Tibial nerve (tissue), 4 donors: ENCODE measurements at places on chromosomes 2 and 18. TPM values are rescaled to one million over a fixed set of nuclear protein-coding genes. Genes with fewer than 3 reads are reported as not detected.

DNA sequence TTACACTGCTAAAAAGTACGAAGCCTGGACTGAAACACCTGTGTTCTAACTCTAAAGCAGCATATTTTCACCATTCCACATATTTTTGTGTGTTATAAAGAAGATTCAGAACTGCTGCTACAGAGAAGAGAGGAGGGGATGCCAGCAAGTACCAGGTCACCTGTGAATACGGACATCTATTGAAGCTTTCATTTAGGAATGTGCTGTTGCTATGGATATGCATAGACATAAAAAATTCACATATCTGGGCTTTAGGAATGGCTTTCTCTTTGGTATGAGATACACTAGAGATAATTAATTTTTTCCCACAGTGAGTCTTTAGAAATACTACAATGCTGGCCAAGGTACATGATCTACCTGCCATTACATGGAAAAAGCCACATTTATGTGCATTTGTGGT, 238.5 kb downstream of the WDR7 start:
- no peak for DNase-seq

GRCh38 chr2:73301636-73302035, 8.3 kb upstream of the EGR4 start:
- DNase-seq, result no peak

Gene PJVK
- total RNA-seq, result 9.6 TPM

Gene CACNB4
- total RNA-seq, result 4.2 TPM

- no peak for DNase-seq
These were observed 513.9 kb upstream of the NETO1 start for GRCh38 chr18:73381699-73382036.

DNA sequence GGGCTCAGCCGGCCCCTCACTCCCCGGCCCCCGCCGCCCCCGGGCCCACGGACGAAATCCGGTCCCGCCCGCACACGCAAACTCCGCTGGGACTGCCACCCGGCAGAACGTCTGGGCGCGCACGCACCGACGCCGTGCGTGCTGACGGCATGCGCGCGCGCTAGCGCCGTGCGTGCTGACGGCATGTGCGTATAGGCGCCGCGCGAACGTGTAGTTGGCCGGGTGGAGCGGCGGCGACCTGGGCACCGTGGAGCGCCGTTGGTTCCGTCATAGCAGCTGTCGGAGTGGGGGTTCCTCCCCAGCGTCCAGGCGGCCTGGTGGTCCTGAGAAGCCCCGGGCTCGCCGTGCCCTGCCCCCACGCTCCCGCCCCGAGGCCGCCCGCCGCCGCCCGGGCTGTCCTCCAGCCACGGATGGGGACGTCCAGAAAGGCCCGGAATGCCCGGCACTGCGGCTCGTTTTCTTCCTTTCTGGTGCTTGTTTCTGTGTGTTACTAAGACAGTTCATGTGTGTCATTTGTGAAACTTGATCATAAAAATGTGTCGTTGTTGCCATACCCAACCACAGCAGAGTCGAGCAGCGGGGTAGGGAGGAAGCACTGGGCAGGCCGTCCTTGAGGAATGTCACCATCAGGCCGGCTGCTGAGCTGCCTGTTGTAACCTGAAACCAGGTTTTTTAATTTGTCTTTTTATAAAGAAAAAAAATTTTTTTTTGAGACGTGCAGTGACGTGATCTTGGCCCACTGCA, at the start of gene TXNL4A:
TSS of gene TXNL4A (minus strand) at position 113 of the 744 bp plus-strand sequence. CDS start 171 bp downstream, outside the sequence.
- peak; percentile 69 for DNase-seq

DNA sequence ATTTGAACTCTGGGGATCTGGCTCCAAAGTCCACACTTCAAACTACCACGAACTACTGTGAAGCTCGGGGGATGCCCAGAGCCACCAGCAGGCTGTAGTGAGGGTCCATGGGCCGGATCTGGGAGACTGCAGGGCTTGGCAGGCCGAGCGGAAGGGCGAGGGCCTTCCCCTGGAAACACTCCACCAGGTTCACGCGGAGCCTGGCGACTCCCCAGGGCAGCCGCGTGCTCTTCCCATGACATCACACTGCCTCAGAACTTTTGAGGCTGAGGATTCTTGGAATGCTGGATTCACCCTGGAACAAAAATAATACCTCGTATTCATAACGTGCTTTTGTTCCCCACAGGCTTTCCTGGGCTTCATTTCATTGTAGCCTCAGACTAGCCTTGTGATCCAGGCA, 201.0 kb downstream of the SMAD7 start:
- DNase-seq, result peak; percentile 53

DNA sequence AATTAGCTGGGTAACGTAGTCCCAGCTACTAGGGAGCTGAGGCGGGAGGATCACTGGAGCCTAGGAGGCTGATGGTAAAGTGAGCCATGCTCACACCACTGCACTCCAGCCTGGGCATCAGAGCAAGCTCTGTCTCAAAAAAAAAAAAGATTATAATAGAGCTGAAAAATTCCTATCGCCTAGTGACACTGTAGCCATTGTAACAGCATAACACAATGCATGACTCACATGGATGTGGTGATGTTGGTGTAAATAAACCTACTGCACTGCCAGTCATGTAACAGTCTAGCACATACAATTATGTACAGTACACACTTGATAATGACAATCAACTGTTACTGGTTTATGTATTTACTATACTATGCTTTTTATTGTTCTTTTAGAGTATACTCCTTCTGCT, 39.6 kb downstream of the MGAT4A start:
- no peak for DNase-seq

- no peak for DNase-seq
These were observed 57.1 kb upstream of the RNF152 start for GRCh38 chr18:61949946-61950345.

DNA sequence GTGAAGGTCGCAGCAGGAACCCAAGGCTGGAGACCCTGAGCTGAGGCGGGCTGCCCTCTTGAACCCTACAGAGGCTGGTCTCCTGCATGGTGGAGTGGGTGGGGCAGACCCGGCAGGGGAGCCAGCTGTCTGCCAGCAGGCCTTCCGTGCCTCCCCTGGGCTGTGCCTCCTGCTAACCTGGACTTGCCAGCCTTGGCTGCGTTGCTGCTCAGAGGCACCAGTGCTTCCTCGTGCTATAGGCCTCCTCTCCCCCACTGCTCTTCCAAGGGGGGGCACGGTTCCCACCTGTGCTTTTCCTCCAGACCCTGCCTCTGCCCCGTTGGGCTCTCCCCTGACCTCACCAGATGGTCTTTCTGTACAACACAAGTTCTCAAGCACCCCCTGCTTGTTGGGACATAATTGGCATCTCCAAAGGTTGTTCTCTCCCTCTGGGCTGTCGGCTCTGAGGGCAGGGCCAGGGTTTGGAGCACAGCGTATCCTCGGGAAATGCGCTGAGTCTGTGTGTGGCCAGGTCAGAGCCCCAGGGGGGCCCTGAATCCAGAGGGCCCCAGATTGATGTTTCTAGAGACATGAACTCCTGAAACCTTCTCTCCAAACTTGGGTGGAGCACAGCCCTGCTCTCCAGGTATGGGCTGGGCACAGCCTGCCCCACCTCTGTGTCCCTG, 6.7 kb downstream of the ARHGEF4 start:
- no peak for DNase-seq

Gene UGT1A7
- total RNA-seq, result not detected

GRCh38 chr2:17757321-17757720, 3.4 kb downstream of the GEN1 start:
- DNase-seq, result no peak

Gene GPR45
- total RNA-seq, result not detected

Gene CNTNAP5
- total RNA-seq, result not detected

DNA sequence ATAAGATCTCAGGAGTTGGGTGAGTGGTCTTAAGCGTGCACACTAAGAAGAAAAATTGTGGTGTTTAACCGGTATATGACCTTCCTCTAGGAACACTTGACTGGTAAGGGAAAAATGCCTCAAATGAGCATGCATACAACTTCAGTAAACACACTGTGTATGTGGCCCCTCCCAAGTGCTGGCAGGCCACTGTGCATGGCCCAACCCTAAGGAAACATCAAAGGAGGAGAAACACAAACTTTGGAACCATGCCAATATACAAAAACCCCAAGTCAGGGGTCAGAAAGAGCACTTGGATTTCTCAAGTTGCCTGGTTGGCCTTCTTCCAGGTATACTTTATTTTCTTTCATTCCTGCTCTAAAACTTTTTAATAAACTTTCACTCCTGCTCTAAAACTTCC, 308.9 kb upstream of the LRRTM4 start:
- DNase-seq, result no peak

DNA sequence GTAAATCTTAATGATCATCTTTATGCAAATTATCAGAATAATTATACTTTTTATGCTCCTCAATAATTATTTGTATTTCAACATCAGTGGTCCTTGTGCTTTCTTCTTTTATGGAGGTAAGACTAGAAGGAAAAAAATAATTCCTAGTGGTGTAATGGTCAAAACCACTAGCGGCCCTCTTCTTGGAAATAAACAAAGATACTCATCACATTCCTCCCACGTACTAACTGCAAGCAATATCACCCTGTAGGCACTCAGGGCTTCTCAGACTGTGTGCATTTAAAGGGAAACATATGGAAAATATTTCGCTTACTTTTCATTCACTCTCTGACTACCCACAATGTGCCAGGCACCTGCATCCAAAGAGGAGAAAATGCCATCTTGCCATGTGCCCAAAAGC, 263.7 kb downstream of the DOK6 start:
- no peak for DNase-seq

DNA sequence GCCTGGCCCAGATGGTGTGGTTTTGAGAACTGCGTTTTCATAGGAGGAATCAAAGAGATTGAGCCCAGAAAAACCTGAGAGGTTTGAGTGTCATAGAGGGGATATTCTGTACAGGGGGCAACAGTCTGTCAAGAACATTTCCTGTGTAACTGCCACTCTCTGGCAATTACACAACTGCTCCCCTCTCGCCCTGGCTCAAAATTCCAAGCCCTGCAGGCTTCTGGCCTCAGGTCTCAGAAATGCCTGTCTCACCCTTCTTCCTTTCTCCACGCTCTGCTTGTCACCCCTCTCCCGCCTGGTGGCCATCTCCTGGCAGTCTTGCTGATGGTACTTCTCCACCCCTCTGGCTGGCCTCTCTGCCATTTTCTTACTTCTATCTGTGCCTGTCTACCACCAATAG, 4.0 kb downstream of the VAMP5 start:
- DNase-seq, result no peak
